ENCODE measurements at places on chromosomes 6 and 20.

DNA sequence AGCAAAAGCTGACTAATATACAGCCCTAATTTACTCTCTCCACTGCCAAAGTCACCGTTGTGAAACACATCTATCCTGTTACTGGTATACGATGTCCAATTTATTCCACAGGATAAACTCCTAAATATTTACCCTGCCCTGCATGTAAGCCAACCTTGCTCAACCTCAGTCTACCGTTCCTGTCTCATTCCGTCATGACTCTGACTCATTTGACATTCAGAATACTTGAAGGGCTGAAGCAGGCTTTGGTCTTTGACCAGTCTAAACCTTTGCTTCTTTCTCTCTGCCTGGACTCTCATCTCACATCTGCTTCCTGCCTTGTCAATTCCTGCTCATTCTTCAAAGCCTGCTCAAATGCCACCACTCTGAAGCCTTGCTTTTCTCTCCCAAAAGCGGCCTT, 157.5 kb downstream of the SCP2D1 start:
- DNase-seq, result no peak

- no peak for DNase-seq
These were observed 36.7 kb downstream of the IMPG1 start for GRCh38 chr6:76035713-76036112.

GRCh38 chr20:58688840-58689239, 3.8 kb upstream of the NPEPL1 start:
- DNase-seq, result no peak

- DNase-seq, result no peak
These were observed at the start of gene FUT9 for GRCh38 chr6:96015518-96016333. Gene FUT9, plus strand, starts transcription at chr6:96015974. Its CDS starts 187,182 bp downstream, at chr6:96203156.

GRCh38 chr6:7156643-7157278, 49.0 kb downstream of the RREB1 start:
- no peak for DNase-seq

DNA sequence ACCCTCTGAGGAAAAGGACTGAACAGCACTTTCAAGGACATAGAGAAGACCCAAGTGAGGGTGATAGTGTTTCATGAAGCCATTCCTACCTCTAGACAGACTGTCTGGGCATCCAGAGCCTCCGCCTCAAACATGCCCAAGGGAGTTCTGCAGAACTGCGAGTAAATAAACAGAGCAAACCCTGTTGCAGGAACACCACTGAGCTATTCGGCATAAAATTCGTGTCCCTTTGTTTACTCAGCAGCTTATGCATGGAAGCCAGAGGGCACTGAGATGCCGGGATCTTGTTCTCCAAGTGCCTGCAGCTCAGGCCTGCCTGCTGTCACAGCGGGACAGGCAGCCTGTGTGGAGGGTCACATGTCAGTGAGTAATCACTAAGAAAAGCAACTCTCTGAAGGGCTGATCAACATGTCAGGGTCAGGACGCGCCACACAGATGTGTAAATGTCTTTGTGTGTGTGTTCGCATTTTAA, 164.9 kb upstream of the HEY2 start:
- DNase-seq, result no peak

DNA sequence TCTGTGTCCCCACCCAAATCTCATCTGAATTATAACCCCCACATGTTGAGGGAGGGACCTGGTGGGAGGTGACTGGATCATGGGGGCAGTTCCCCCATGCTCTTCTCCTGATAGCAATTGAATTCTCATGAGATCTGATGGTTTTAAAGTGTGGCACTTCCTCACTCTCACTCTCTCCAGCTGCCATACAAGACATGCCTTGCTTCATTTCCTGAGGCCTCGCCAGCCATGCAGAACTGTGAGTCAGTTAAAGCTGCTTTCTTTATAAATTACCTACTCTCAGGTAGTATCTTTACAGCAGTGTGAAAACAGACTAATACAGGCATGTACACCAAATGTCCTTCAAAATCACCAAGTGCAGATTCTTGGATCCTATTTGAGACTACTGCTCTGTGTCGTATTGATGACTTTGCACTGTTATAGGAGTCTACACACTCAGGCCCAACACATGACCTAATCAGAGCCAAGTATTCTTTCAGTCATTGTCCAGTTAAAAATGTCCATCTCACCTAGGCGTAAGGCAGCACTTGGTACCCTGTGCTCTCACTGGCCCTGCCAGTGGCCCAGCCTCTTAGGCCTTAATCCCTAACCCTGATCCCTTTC, 52.8 kb upstream of the UST start:
- no peak for DNase-seq

GRCh38 chr6:17047889-17048288, 54.0 kb upstream of the STMND1 start:
- DNase-seq, result no peak

DNA sequence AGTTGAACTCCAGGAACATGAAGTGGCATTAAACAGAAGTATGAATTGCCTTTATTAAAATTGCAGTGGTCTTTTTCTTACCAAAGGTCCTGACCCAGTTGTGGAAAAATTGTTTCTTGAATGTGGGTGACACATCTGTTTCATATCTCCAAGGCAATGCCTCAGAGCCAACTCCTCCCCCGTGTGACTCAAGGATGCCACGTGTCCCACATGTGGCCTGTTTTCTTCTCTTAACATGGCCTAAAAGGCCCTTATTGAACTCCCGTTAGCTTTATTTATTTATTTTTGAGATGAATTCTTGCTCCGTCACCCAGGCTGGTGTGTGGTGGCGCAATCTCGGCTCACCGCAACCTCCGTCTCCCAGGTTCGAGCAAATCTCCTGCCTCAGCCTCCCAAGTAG, 128.4 kb upstream of the ESR1 start:
- DNase-seq, result no peak

DNA sequence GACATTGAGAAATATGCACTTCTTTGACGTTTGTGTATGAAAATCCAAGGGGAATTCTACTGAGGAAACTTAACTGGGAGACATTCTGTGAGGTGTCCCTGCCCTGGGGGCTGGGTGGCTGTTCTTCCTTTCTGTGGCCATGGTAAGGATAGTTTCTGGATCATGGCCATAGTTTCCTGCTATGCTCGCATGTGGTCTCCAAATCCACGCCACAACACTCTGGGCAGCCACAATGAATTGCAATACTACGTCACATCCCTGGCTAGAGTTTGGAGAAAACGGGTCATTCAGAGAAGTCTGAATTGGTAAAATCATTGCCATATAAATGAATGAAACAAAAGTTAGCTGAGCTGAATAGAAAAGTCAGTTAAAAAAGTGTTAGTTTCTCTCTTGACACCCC, 230.6 kb downstream of the UTRN start:
- DNase-seq, result no peak

- DNase-seq, result peak; percentile 16
These were observed 496 bp upstream of the BEND3 start for GRCh38 chr6:107115695-107116327.

GRCh38 chr6:37938909-37939308, 119.4 kb downstream of the ZFAND3 start:
- no peak for DNase-seq

DNA sequence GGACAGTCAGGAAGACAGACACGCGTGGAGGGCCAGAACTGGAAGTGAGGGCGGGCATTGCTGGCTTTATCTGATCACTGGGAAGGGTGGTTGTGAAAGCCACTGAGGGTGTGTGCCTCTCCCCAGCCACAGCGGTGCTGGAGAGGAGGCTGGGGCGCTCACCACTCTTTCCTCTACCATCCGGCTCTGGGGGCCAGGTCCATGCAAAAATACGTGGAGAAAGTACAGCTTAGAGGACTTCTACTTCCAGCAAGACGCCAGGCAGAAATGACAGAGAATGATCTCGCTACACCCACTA, 148.8 kb upstream of the RPS6KA2 start:
- no peak for DNase-seq
